AG10803 (cell line): ENCODE measurements at places on chromosomes 11 and 22.

DNA sequence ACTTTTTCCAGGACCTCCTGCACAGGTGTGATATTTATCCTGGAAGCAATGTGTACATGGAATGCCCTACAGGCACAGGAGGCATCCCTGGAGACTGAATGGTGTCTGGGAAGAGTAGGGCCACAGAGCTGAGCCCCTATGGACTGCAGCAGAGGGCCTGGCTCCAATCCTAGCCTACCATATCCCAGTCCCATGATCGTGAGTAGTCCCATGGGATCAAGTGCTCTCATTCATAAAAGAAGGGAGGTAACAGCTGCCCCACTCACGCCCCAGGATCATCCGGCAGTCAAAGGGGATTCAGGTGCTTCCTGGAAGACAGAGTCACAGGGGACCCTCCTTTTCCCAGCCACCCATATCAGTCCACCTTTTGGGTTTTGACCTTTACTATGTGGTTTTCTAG, 24.0 kb downstream of the ANKK1 start:
- no peak for DNase-seq

- DNase-seq = no peak
Measured at GRCh38 chr11:69040051-69040450, 8.7 kb upstream of the TPCN2 start.

- peak; percentile 97 for DNase-seq
Measured at GRCh38 chr22:27460591-27461347, 340.8 kb downstream of the MN1 start.

DNA sequence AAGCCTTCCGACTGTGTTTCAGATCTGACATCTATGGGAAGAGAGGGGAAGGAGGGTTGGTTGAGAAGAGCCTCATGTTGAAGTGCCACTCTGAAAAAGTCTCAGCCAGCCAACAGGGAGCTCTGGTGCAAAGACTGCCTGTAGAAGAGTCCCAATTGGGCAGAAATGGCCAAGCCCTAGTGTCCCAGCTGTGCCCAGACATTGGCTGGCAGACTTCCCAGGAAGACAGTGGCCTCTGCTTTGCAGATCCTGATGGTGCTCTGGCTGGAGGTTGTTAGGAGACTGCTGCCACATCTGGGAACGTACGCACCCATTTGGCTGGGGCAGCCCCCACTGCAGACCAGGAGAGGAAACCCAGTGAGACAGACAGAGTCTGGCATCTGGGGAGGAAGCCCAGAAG, 3.2 kb upstream of the PLA2G3 start:
- DNase-seq = no peak

DNA sequence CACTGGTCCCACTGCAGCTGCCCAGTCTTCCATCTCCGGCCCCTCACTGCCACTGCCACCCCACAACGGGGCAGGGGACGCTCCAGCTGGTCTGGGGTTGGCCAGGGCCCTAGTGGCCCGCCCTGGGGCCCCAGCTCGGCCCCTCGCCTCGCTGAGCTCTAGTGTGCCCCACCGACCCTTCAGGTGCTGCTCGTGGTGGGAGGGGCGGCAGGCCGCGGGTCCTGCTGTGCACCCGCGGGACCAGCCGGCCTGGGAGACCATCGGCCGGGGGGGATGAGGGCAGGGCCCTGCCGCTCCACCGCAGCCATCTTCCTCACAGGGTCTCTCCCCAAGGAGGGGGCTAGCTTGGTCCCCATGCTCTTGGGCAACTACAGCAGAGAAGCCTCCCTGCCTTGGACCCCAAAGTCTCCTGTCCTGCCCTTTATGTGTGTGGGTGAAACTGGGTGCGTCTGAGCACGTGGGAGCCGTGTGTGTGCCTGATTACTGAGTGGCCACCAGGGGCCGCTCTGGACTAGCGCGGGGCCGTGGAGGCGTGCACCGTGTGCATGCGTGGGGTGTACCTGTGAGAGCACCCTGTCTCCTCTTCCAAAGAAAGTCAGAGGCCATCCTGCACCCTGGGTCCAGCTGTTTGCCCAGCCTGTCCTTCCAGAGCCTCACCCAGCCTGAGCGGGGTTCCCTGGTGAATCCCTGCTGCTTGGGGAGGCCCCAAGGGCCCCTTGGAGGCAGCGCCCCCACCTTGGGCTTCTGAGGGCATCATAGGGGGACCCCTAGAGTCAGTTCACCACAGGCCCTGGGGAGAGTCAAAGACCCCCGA, 6.0 kb upstream of the ACR start:
- peak; percentile 44 for DNase-seq

DNA sequence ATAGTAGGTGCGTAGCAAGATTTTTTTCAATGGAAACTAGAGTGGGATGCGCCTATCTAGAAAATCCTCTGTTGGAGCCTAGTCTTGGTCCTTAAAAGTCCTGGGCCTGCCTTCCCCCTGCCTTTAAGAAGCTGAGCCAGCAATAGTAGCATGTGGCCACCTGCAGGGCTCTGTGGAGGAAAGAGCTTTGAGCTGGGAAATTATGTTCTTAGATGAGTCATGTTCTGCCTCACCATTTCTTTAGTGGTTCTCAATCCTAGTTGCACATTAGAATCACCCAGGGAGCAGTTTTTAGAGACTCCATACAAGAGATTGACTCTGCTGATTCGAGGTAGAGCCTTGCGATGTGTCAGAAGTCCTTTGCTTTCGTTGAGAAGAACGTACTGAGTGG, 133.5 kb downstream of the COMMD9 start:
- DNase-seq = peak; percentile 37

DNA sequence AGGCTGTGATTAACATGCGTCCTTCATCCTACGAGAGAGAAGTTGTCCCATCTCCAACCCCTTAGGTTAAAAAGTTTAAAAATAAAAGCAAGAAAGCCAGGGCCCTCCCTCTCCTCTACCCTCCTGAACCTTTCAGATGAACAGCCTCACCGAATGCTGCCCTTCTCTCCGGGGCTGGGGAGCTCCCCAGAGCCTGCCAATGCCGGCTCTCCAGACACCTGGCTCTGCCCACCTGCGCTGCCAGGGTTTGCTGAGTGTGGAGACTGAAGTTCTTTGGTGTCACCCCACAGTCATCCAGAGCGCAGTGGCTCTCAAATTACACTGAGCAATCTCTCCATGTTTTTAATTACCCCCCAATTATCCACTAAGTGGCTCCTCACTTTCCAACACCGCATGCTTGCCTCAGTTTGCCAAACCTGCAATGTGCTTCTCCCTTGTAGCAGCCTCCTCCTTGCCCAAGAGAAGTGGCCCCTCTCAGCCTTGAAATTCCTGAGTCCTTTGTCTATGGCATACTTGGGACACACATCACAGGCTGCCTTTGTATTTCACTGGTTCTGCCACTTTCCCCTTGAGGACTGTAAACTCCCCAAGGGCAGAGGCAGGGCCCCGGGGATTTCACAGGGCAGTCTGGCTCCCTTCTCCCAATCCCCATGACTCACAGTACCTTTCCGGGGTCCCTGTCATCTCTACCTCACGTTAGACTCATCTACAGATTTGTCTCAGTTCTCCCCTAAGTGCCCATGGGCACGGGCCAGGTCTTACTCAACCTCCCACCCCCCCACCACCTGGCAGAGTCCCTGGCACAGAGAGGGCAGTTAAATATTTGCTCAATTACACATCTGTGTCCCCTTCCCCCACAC, 2.0 kb downstream of the MYH9 start:
- peak; percentile 63 for DNase-seq

GRCh38 chr22:20586403-20586745, 79.0 kb downstream of the MED15 start:
- DNase-seq = no peak

DNA sequence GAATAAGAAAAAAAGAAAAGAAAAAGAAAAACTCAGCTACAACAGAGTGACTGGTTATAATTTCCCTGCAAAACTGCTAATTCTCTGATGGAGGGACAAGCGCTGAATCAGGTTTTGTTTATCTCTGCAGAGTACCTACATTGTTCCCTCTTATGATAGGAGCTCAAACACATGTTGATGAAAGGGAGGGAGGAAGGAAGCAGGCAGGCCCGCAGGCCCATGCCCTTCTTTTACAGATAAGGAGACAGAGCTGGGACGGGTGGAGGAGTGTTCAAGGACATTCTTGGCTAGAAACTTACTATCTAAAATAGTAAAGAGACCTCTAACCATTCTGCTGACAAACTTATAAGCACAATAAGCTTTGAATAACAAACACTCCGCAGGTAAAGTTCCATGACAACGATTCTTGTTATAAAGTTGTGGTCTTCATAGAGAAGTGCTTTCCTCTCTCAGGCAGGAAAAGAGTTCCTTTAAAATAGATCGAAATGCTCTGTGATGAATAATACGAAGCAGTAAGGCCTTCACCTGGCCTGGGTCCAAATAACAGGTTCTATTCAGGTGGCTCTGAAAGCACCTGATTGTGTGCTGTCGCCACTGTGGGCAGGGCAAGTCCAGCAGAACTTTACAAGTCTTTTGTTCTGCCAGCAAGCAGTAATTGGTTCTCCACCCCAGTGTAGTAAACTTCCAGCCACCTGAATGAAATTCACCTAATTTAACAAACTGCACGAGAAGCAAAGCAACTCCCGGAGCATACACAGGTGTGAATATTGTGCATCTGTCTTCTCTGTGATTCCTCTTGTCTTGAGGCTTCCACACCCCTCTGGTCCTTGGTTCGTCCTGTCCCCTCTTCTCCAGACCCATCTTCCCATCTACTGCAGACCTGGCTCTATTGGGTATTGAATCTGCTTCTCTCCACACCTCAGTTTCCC, 15.3 kb upstream of the MICAL2 start:
- DNase-seq = no peak

DNA sequence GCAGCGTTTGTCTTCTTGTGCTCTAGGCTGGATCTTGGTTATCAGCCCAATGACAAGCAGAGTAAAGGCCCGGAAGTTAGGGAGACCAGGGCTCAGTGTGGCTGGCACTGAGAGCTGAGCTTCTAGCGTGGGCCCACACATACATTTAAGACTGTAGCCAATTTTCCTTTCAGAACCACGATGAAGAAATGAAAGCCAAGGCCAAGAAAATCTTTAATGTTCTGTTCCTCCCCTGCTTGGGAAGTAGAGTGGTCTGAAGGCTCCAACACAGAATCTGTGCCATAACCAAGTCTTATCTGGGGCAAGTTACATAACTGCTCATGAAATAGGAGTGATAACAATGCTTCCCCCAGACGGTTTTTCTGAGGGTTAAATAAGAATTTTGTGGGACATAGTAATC, 4.7 kb upstream of the ST3GAL4 start:
- no peak for DNase-seq
